ENCODE measurements at places on chromosomes 5 and 9. TPM values are rescaled to one million over a fixed set of nuclear protein-coding genes. Genes with fewer than 3 reads are reported as not detected.

Gene LHX3
- not detected for total RNA-seq

Gene SPATA6L
- total RNA-seq, result 0.91 TPM

Gene RACK1
- 2,212 TPM for total RNA-seq

Gene ATP10B
- total RNA-seq, result 10.3 TPM

Gene GABRA1
- not detected for total RNA-seq

Gene HAND1
- total RNA-seq, result not detected

Gene IFNE
- not detected for total RNA-seq

Gene GAPVD1
- 52.1 TPM for total RNA-seq

Gene FAM193B
- total RNA-seq, result 52.1 TPM

Gene SNX24
- 35.3 TPM for total RNA-seq

Gene SNCAIP
- total RNA-seq, result 0.48 TPM

Gene CCNJL
- total RNA-seq, result 3.0 TPM

Gene PTGER4
- total RNA-seq, result 8.3 TPM

Gene TMEM232
- total RNA-seq, result 1.9 TPM

Gene LAMC3
- total RNA-seq, result 0.53 TPM

Gene DHX29
- 26.7 TPM for total RNA-seq

Gene WHRN
- total RNA-seq, result 2.9 TPM

Gene LTC4S
- not detected for total RNA-seq

Gene TAS2R1
- not detected for total RNA-seq

Gene NIM1K
- total RNA-seq, result not detected

Gene DNM1
- total RNA-seq, result 1.3 TPM

Gene MAPKAP1
- total RNA-seq, result 59.0 TPM

Measured in esophagus squamous epithelium (tissue), 5 donors.